Endothelial cell (in vitro differentiated cells): ENCODE measurements at places on chromosomes 5 and 9. TPM values are rescaled to one million over a fixed set of nuclear protein-coding genes. Genes with fewer than 3 reads are reported as not detected.

DNA sequence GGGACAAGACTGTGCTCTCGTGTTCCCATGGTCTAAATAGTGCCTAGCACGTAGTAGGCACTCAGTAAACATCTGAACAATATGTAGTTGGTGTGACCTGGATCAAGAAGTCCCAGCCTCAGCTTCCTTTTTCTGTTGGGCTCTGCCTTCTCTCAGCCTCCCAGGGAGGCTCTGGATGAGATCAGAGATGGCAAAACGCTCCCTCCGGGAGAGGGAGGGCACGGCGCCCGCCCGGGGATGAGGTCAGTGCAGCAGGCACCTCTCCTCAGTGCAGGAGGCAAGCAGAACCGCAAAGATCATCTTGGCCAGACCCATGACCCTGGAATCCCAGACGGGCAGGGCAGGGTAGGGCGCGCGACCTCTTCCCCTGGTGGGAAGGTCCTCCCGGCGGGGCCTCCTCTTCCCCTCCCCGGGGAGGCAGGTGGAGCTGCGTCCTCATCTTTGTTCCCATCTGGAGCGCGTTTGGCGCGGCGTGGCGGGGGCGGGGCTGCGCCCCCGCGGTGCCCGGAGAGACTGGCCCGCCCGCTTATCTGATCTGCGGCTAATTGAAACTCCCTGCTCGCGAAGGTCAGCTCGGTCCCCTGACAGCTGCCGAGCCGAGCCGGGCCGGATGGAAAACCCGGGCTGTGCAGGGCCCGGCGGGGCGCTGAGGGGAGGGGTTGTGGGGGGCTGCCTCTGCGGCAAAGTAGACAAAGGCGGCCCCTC lies 60.9 kb downstream of the CXXC5 start:
- DNase-seq, result peak; percentile 44

Gene UBAP2
- total RNA-seq, result 87.7 TPM

- no peak for DNase-seq
Observed at GRCh38 chr5:138033907-138034306, 1.0 kb upstream of the FAM13B start.

Gene IFNA21
- total RNA-seq, result not detected

DNA sequence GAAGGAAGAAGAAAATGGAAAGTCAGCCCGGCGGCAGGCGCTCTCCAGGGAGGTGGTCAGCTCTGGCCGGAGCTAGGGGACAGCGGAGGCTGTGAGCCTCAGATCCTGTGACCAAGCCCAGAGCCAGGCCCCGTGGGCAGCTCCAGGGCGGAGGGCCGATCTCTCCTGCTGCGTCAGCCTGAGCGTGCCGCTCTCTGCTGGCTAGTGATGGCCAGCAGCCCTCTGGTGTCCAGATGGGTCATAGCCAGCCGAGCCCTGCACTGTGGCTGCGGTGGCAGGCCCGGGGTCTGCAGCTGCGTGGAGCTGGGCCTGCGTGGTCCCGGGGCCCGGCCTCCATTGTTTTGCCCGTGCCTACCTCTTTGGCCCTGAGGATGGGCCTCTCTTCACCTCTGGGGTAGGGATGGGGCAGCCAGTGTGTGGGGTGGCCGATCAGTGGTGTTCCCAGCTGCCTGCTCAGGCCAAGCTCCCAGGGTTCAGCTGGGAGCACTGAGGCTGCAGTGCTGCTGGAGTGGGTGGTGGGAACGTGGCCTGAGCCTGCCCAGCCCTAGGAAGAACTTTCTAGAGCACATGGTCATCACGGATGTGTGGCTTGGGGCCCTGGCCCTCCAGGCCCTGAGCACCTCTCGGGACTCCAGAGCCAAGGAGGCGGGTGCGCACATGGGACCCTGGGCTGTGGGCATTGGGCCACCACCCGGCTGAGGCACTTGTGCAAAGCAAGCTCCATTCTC lies 17.1 kb upstream of the NRARP start:
- DNase-seq, result peak; percentile 58

DNA sequence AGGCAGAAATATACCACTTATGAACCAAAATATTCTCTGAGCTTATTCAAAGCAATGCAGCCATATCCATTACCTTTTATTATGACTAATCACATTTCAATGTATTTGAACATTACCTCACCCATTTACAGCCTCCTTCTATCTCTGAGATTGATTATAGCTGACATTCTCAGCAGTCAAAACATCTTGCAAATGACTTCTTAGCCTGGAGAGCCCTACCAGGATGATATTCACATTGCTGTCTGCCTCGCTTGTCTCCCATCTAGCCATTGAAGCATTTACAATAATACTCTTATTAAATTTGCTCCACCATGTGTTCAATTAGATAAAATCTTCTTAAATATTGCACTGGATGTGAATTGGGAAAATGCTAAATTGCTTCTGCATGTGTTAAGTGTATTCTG lies 1879.9 kb upstream of the ACO1 start:
- DNase-seq, result no peak

Gene PTPRD
- 47.8 TPM for total RNA-seq

- DNase-seq, result no peak
Observed at GRCh38 chr9:113990975-113991471, 87.1 kb downstream of the AMBP start.

DNA sequence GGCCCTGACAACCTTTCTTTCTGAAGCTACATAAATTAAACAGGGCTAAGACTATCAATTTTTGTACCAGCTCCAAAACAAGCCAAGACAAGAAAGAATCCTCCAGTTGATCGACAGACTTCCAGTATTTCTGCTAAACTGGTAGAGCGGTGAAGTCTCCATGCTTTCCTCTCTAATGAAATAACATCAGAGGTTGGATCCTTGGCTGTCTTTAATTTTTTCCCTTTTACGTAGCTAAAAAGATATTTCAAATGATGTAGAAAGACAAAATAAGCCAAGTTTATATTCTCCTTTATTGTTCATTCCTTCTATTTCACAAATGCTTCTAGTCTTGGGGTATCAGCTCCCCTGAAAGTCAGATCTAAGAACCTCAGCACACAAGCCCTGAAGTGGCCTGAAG lies 434.9 kb downstream of the NFIB start:
- no peak for DNase-seq

Gene IRX1
- total RNA-seq, result not detected

- DNase-seq, result no peak
Observed at GRCh38 chr9:133945977-133946753, 46.0 kb downstream of the VAV2 start.

DNA sequence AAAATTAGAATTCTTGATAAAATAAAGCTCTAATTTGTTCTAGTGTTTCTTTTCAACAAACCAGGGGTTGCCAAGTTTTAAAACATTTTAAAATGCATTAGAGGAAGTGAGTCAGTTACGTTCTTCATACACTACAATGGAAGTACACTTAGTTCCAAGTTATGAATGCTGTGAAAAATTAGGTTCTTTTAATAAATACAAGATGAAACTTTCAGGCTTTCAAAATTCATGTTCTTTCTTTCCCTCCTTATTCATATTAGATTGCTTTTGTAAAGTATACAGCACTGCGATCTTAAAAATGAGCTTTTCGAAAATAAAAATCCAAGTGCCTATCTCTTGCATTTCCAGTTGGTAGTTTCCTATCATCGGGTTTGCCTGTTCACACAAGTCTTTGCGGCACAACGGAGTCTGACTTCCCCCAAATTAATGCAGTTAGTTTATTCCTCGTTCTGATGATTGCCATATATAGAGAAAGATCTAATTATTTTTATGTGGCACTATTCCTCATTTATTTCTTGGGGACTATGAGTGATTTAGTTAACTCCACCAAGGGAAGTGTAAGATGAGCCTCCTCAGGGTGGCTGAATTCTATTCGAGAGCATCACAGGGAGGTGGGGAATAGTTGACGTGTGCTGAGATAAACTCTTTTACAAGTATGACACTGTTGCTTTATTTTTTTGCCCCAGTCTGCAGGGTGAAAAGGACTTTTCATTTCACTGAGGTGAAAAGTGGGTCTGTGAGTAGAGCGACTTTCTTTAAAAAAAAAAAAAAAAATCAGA lies 238.2 kb downstream of the CD180 start:
- no peak for DNase-seq

GRCh38 chr9:34686732-34687131 lies 4.3 kb downstream of the CCL19 start:
- DNase-seq, result no peak

- DNase-seq, result no peak
Observed at GRCh38 chr5:94690778-94691177, 72.3 kb downstream of the SLF1 start.

DNA sequence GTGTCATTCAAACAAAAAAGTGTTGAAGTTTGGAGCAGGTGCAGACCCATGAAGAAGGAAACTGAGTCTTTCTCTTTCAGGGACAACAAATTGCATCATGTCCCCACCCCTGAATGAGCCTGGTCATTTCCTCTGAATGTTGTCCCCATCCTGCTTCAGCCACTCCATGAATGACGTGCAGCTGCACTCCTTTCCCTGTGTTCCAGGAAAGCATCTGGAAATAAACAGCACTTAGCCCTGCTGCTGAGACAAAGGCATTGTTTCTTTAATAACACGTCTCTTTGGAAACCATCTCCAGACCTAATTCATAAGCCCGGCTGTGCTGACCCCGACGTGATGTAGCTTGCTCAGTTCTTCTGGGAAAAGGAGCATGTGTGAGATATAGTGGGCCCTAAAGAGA lies 682.3 kb downstream of the BRINP1 start:
- DNase-seq, result no peak

- DNase-seq, result no peak
Observed at GRCh38 chr5:6773342-6774035, 60.3 kb downstream of the TENT4A start.

GRCh38 chr5:176185133-176185733 lies 53.0 kb upstream of the SIMC1 start:
- no peak for DNase-seq

- DNase-seq, result no peak
Observed at GRCh38 chr5:54347221-54347865, 37.0 kb upstream of the ARL15 start.

GRCh38 chr5:137310051-137310730 lies 188.9 kb downstream of the SPOCK1 start:
- DNase-seq, result no peak

GRCh38 chr9:95450171-95451064 lies 66.4 kb downstream of the PTCH1 start:
- DNase-seq, result no peak

GRCh38 chr5:36459176-36460135 lies 146.9 kb upstream of the SLC1A3 start:
- DNase-seq, result no peak

DNA sequence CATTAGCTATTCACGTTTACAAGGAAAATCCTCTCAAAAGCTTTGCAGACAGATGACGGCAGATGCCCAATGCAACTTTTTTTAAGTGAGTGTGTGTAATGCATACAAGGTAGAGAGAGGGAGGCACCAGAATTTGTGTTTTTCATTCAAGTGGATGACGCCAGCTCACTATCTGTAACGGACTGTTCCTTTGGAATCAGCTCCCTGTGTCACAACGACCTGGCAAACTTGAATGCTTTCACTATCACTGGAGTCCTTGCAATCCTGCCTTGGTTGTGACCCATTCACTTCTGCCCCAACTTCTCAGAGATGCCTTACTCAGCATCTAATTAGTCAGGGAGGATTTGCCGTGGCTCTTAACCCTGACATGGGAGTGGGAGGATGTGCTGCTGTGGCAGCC lies 148.5 kb downstream of the BNC2 start:
- no peak for DNase-seq

- peak; percentile 22 for DNase-seq
Observed at GRCh38 chr5:55232271-55232984, 980 bp downstream of the CCNO start.

DNA sequence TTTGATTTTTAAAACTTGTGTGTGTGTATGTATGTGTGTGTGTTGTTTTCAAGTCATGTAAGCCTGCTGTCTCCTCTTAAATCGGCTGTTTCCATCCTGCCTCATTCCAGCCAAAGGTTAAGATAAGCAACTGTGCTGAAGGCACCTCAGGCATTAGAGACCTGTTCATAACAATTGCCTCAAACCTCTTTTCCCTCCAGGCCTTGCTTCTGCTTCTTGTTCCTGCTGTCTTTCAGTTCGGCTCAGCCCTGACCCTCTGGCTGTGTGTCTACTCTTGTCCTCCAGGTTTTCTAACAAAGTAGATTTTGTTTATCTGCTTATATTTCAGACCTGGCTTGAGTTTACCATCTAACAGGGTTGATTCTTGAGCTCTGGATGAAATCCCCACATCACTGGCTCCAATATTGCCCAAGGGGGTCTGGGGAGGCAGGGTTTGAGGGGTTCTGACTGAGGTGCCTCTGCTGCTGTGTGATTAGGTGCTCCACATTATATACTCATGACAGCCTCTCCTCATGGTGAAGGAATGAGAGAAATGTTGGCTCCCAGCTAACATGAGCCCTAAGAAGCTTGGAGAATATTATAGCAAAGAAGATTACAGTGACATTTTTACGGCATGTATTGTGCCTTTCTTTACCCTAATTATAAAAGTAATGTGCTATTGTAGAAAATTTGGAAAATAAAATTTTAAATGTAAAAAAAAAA lies 229.7 kb upstream of the PIK3R1 start:
- DNase-seq, result no peak

Gene PCDHA9
- total RNA-seq, result 1.7 TPM

- no peak for DNase-seq
Observed at GRCh38 chr5:10124287-10124686, 125.4 kb downstream of the ATPSCKMT start.

Gene UBE2QL1
- 0.85 TPM for total RNA-seq

Gene SLC1A3
- total RNA-seq, result 4.0 TPM

- DNase-seq, result no peak
Observed at GRCh38 chr9:132506977-132507669, 75.3 kb upstream of the BARHL1 start.

DNA sequence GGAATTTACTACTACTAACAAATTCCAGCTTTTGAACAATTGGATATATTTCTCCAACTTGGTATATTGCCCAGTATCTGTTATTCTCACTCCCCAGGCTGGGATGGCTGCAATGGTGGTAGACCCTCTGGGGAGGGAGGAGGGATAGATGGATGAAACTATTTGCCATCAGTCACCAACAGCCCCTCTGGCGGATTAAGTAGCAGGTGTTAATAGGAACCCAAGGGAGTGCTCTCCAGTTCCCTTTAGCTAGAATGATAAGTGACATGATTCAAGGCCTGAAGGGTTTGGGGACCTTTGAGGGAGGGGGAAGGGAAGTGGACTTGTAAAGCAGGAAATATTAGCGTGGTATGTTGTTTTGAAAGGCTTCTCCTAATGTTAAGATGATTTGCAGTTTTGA lies 824.0 kb upstream of the ARRDC3 start:
- DNase-seq, result no peak
